ENCODE measurements at places on chromosomes 4 and X. TPM values are rescaled to one million over a fixed set of nuclear protein-coding genes. Genes with fewer than 3 reads are reported as not detected.

NHSL2 gene
- total RNA-seq: 0.05 TPM

- no peak for DNase-seq
Measured at GRCh38 chr4:142696334-142697122, 149.6 kb downstream of the INPP4B start.

DNA sequence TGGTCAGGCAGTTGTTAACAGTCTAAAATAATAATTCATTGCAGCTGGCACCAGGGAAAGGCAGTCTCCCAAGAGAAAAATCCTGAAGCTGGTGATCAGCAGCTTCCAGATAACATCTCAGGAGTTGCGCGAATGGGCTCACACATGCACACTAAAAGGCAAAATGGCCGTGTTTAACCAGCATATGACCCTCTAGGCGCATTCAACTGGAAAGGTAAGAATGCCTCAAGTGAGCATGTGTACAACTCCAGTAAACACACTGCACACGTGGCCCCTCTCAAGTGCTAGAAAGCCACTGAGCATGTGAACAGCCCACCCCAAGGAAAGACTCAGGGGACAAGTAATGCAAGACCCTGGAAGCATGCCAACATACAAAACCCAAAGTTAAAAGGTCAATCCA is 33.1 kb downstream of the STPG2 start:
- DNase-seq: no peak

DNA sequence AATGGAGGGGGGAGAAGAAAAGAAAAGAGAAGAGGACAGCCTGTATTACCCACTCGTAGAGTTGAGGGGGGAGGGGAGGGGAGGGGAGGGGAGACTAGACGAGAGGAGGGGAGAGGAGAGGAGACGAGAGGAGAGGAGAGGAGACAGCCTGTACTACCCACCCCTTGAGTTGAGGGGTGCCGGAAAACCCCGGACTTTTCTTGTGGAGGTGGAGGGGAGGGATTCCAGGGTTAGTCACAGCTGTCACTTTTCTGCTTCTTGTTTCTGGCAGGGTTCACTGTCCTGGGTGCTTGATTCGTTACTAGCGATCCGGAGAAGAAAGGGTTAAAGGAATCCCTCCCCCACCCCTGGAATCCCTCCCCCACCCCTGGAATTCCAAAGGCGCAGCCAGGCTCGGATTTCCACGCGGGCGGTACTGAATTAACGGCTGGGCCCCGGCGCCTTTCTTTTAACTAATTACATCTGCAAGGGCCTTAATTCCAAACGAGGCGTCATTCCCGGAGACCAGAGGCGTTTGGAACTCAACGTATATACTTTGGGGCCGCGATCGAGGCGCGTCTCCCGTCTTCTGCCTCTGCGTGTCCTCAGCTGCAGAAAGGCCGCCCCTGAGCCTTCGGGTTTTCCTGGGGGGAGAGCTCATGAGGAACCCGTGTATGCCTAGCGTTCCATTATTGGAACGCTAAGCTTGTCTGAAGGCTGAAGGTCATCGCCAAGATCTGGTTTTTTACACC is 20.1 kb upstream of the CSF2RA start:
- no peak for DNase-seq

- peak; percentile 18 for DNase-seq
Measured at GRCh38 chr4:175947117-175947722, 118.4 kb upstream of the WDR17 start.

DNA sequence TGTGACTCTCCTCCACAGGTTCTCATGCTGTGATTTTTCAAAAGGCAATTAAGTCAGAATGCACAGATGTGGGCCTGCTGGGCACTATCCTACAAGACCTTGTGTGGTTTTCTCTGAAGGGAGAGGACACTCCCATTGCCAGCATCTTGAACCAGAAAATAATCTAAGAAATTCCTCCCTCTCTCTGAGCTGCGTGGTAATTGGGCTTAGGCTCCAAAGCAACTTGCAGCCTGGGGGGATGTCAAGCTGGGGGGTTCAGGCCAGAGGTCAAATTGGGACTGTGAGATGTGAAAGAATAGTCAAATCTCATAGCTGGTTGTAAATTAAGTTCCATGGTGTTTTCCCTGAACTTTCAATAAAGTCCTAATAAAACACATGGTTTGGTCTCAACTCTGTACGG is 350.6 kb upstream of the SLC7A11 start:
- DNase-seq: no peak

GRCh38 chr4:29541757-29542156 is 1178.4 kb upstream of the PCDH7 start:
- no peak for DNase-seq

TREX2 gene
- 1.6 TPM for total RNA-seq

- no peak for DNase-seq
Measured at GRCh38 chrX:84188320-84188834, 378 bp upstream of the RPS6KA6 start.

CSAG1 gene
- total RNA-seq: 6.6 TPM

GRCh38 chrX:47283015-47283771 is 50.4 kb downstream of the USP11 start:
- peak; percentile 35 for DNase-seq

DNA sequence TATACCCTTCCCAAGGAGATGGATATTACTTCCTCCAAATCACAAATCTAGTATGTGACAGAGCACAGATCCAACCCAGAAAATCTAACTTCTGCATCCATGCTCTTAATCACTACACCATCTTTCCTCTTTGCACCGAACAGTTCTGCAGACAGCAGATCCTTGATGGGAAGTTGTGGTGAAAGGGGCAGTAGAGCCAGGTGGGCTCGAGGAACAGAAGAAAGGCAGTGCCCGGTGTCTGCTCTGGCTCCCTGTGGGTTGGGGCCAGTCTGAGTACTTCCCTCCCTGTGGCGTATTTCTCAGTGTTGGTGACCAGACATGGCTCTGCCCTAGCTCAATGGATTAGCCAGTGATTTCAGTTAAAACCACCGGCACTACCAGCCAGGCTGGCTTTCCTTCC is 15.3 kb downstream of the HOPX start:
- DNase-seq: no peak

CT45A5 gene
- total RNA-seq: not detected

DNA sequence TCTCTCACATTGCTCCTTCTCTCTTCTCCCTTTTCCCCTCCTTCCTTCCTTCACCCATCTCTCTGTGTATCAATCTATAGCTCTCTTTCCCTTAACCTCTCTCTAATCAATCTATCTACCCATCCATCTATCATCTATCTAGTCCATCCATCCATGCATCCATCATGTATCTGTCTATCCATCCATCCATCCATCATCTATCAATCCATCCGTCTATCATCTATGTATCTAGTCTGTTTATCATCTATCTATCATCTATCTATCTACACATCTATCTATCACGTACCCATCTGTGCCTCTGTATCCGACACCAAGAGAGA is 307.5 kb downstream of the DHRSX start:
- no peak for DNase-seq

- no peak for DNase-seq
Measured at GRCh38 chr4:966266-967112, 6.9 kb downstream of the DGKQ start.

PABPC4L gene
- 1.9 TPM for total RNA-seq

RS1 gene
- total RNA-seq: not detected

TCP11X2 gene
- not detected for total RNA-seq

All from M059J (cell line).